ENCODE measurements at places on chromosomes 7 and 10.

- DNase-seq: no peak
Observed at GRCh38 chr10:81109200-81109752, 571.6 kb downstream of the SH2D4B start.

DNA sequence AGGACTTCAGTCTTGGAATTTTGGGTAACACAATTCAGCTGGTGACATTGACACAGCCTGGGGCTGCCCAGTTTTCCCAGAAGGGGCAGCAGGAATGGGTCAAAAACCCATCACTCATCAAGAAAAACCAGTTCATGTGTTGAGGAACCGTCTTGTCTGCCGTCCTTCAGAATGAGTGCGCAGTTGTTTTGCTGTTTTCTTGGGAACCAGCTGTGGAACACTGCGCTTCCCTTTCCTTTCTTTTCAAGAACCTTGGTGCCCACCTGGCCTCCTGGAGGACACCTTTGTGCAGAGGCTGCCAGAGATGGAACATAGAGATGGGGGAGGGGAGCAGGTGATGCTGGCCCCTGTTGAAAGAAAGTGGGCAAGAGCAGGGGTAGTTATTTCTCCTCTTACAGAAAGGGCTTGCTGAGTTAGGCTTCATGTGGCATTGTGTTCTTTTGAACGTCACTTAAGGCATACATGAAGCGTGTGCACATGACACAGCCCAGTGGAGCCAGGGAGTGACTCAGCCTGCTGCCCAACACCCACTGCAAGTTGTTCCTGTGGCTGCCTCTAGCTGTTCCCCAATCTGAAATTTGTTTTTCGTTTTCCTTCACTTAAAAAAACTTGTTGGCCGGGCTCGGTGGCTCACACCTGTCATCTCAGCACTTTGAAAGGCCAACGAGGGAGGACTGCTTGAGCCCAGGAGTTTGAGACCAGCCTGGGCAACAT lies 87.4 kb upstream of the TNS3 start:
- peak; percentile 14 for DNase-seq

- DNase-seq: no peak
Observed at GRCh38 chr10:32199714-32200394, 143.6 kb upstream of the KIF5B start.

DNA sequence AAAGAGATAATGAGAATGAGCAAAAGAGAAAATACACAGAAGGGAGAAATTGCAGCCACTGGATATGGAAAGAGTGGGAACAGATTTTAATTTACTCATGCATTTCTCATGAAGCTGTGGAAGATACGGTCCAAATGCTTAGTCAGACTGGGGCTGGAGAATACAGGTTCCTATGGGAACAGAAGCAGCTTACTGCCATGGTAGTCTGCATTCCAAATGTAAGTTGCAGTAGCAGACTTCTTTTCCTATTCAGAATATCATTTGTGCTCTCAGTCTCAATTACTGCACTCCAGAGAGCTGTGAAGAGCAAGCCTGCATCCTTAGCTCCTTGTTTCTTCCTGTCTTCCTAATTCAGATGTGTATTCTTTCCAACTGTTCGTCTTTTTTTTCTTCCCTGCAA lies 190.8 kb upstream of the TMEM196 start:
- DNase-seq: no peak

GRCh38 chr7:30931161-30931928 lies 19.7 kb downstream of the AQP1 start:
- no peak for DNase-seq

DNA sequence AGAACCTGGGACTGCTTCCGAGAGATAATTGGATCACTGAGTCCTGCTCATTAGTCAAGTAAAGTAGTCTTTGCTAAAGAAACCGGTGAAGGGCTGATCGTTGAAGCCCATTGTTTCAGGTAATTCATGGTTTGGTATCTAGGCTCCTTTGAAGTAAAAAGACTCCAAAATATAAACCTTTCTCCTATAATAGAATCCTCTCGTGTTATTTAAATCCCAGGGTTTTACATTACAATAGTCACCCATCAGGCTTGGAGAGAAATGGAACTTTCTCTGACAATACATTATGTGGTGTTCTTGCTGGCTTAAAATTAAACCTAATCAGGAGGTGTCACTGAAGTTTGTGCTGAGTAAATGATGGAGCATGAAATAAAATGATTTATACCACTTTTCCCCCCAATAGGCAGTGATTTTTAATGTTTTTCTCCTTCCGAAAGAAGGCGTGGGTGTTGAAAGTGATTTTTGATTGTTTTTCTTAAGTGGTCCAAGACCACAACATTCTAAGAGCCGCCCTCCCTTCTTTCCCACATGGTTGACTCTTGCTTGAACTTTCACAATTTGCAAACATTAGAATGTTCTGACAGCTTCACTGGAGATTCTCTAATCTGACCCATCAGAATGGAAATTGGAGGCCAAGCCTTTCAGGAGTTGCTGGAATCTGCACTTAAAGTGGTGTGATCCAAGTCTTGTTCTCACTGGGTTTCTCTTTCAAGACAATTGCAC lies 44.2 kb downstream of the LRMDA start:
- no peak for DNase-seq

DNA sequence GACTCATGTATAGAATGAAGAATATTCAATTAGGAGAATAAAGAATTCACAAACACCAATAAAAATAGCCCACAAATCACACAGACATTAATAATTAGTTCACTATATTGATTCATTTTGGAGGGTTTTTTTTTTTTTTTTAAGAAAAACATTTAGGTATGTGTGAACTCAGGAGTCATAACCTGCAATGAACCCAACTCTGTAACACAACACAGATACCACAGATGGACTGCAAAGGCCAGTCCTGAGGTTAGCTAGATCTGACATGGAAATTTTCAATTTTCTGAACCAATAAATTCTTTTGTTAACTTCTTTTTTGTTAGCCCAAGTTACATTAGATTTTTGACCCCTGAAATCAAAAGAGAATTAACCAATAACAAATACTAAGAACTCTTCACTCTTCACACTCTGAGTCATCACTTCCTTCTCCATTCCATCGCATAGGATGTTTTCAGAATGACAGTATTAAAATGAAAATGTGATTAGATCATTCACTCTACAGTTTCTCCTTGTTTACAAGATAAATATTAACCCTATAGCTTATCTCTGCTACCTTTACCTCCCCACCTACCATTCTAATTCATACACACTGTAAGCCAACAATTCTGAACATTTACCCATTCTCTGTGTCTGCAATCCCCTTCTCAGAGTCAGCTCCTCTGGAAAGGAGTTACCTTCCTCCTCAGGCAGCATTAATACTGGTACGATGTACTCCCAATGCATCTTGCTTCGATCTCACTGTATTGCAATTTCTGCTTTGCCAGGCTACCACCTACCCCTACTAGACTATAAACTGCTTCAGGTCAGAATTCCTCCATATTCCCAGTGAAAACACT lies 141.5 kb downstream of the LRRN3 start:
- DNase-seq: no peak

DNA sequence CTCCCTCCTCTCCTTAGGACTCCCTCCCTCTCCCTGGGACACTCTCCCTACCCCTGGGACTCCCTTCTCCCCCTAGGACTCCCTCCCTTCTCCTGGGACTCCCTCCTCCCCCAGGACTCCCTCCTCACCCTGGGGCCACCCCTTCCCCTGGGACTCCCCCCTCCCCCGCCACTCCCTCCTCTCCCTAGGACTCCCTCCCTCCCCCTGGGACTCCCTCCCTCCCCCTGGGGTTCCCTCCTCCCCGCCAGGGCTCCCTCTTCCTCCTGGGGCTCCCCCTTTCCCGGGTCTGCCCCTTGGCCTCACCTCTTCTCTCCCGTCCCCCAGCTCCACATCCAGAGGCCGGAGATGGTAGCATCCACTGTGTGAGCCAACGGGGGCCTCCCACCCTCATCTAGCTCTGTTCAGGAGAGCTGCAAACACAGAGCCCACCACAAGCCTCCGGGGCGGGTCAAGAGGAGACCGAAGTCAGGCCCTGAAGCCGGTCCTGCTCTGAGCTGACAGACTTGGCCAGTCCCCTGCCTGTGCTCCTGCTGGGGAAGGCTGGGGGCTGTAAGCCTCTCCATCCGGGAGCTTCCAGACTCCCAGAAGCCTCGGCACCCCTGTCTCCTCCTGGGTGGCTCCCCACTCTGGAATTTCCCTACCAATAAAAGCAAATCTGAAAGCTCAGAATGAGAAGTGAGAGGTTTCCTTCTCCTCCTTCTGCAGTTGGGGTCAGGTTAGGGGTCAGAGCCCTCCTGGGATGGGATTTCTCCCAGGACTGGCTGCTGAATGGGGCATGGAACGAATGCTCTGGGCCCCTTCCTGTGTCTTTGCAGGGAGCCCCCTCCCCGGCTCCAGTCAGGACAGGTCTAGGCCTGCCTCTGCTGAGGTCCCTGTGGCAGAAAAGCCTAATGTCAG lies 1.4 kb upstream of the MUC17 start:
- no peak for DNase-seq

- no peak for DNase-seq
Observed at GRCh38 chr10:11234857-11235531, 217.3 kb downstream of the CELF2 start.

- DNase-seq: no peak
Observed at GRCh38 chr10:80530816-80531215, 6.9 kb upstream of the SH2D4B start.

GRCh38 chr10:49187044-49187484 lies 1.1 kb downstream of the TMEM273 start:
- no peak for DNase-seq

GRCh38 chr10:73771722-73772280 lies 10.0 kb upstream of the CHCHD1 start:
- no peak for DNase-seq

DNA sequence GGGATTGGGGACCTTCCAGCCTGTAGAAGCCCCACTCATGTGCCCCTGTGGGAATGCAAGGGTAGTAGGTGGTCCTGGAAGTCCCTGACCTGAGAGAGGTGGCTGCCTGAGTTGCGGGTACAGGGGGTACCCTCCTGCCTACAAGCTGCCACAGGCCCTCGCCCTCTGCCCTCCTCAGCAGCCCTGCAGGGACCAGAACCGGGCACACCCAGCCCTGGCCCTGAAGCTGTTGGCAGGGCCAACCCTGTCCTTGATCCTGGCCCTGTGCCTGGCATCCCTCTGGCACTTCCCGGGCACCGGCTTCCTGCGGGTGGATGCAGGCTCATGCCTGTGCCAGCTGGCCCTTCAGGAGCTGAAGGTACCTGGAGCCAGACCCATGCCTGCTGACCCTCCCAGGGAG lies 54.9 kb upstream of the ELN start:
- no peak for DNase-seq

GRCh38 chr7:118757066-118757465 lies 532.6 kb downstream of the ANKRD7 start:
- no peak for DNase-seq

- peak; percentile 39 for DNase-seq
Observed at GRCh38 chr7:28408960-28409715, 3.2 kb upstream of the CREB5 start.

DNA sequence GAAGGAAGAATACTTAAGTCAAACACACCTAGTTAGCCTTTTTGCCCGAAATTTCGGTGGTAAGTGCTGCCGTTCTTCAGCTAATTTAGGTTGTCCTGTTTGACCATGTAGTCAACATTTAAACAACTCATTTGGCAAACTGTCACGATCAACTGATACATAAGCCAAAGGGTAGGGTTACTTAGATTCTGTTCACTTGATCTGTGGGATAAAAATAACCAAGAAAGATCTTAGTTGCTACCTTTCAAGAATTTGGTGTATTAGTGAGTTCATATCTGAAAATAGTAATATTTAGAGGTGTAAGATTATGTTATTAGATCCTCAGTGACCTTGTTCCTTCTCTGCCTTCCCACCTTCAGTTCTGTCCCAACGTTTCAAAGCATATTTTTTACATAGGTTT lies 2.0 kb downstream of the TNKS2 start:
- no peak for DNase-seq

DNA sequence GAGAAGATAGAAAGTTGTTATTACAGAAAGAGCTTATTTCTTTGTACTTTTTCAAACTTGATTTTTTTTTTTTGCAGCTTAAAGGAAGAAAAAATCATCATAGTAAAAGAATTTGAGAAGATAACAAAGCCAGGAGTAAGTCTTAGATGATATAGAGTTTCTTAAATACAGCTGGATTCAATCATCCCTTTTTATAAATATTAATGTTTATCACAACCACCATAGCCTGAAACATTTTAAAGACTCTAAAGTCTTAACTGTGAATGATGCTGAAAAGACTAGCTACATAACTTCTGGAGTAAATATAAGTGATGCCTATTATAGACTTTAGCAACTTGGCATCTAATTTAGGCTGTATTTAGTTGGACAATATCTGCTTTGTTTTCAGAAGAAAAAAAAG lies 54.8 kb upstream of the FGL2 start:
- DNase-seq: no peak

- DNase-seq: no peak
Observed at GRCh38 chr7:28792858-28793257, 165.3 kb downstream of the TRIL start.

GRCh38 chr10:83165265-83165664 lies 974.0 kb upstream of the GHITM start:
- no peak for DNase-seq
